ENCODE measurements at places on chromosomes 12 and 14. TPM values are rescaled to one million over a fixed set of nuclear protein-coding genes. Genes with fewer than 3 reads are reported as not detected.

- DNase-seq: no peak
These were observed 379.8 kb downstream of the SEC23A start for GRCh38 chr14:38723277-38723676.

DNA sequence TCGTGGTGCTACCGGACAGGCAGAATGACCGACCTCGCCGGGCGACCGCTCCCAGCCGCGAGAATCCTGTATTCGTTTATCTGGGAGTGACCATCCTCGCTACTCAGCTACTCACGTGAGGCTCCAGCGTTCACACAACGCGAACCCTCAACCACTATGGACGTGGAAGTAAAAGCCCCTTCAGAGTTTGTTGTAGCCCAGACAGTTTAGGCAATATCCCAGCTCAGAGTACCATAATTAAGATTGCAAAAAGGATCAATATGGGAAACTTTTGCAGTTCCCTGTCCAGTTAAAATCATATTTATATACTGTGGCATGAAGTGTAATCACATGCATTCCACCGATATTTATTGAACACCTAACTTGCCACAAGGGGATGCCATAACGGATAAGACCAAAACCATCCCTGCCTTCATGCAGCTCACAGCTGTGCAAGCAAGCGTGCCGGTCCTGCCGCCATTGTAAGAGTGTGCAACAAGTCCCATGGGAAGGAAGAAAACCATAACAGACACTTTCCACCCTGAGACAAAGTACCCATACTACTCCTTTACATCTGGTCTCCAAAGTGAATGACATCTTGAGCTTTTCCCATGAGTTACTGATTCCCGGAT, 938 bp upstream of the MAX start:
- DNase-seq: no peak

FOXG1 gene
- total RNA-seq: not detected

- no peak for DNase-seq
These were observed 24.0 kb downstream of the TTC9 start for GRCh38 chr14:70665448-70666360.

DNA sequence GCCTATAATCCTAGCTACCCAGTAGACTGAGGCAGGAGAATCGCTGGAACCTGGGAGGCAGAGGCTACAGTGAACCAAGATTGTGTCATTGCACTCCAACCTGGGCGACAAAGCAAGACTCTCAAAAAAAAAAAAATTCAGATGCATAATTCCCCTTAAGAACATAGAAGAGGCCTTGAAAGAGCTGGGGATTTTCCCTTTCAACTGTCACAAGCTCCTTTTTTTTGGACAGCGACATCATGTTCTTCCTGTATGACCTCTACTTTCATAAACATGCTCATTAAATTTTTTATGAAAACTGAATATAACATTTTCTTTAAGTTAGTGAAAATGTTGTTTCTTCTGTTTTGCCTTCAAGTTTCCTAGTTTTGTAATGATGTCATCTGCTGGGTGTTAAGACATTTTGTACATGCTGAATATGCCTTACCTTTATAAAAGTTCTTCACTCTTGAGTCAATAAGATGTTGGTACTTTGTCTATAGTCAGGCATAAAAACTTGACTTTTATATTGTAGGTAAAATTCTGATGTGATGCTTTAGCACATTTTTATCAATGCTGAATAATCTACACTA, 76.0 kb downstream of the PTHLH start:
- no peak for DNase-seq

DNA sequence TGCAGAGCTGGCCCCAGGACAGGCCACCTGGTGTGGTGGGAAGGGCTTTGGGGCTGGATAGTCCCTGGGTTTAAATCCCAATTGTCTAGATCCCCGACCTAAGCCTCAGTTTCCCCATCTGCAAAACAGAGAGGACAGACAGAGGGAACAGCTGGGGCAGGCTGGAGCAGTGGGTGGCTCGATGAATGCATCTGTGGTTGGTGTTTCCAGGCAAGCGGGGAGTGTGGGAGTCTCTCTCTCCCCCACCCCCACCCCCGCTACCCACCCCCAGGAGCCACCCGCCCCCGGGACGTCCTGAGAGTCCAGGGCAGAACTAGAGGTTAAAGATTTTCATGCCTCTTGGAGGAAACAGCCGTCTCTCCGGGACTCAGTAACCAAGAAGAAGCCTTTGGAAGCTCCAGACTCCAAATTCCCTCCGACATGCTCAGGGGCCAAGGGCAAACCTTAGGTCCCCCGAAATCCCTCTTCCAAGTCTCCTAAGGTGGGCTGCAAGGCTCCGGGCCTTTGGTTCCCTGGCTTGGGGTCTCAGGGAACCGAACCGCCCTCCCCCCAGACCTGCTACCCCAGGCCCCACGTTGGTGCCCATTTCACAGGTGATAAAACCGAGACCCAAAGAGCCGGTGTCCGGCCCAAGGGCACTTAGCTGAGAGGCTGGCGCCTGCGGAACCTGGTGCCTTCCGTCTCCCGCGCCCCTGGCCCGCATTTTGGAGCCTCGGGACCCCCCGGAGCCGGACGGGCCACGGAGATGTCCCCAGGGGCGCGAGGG, 474 bp downstream of the TRPV4 start:
- DNase-seq: no peak

GRCh38 chr14:42421377-42422078, 814.9 kb downstream of the LRFN5 start:
- DNase-seq: no peak

DNA sequence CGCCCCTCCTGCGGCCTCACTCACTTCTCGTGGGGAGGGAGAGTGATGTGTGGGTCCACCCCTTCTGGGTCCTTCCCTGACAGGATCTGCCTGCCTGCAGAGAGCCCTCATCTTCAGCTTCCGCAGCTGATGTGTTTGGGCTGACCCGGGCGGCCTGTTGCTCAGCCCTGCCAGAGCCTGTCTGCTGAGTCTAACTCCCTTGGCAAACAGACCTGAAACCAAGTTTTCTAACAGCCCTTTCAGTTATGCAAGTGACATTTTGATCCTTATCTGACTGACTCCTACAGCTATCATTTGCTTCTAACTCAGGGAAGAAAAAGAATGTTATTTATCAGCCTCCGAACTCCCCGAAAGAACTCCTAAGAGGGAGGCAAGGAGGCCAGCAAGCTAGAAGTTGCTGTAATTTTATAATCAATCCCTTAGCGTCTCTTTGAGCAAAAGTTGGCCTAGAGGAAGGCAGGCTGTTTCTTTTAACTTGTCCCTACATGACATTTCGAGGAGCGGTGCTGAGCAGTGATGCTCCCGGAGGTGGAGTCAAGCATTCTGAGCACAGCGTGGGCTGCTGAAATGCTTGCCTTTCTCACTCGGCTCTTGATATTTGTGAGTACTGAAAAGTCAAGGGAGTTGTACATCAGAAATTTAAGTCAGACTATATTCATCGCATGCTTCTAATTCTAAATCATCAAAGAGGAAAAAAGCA, 31.5 kb upstream of the CACNA2D4 start:
- no peak for DNase-seq

DNA sequence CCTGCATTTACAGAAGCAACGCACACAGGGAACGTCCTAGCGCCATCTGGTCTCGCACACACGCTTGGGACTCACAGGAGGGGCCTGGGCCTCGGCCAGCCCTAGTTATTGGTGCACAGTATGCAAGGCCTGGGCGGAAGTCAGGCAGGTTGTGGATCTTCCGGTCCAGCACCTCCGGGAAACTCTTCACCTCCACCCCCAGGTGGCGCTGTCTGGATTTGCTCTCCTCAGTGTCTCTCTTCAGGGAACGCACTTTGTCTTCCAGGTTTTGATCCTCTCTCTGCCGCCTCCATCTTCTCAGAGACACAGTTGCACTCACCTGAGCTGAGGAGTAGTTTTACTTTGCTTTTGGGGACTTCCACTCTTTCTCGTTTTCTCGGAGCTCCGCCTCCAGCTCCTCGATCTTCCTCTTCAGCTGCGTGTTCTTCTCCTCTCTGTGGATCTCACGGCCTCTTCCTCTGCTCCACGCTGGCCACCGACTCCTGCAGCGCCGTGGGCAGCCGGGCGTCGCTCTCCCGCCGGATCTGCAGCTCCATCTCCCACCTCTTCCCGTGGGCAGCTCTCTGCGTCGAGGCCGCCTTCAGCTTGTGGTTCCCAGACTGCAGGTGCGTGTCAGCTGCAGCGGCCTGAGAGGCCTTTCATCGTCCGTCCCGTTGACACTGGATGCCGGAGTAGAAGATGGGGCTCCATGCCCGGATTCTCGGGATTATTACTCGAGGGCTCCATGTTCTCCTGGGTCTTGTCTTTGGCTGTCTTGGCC, 933.8 kb downstream of the TMEM121 start:
- DNase-seq: no peak

DNA sequence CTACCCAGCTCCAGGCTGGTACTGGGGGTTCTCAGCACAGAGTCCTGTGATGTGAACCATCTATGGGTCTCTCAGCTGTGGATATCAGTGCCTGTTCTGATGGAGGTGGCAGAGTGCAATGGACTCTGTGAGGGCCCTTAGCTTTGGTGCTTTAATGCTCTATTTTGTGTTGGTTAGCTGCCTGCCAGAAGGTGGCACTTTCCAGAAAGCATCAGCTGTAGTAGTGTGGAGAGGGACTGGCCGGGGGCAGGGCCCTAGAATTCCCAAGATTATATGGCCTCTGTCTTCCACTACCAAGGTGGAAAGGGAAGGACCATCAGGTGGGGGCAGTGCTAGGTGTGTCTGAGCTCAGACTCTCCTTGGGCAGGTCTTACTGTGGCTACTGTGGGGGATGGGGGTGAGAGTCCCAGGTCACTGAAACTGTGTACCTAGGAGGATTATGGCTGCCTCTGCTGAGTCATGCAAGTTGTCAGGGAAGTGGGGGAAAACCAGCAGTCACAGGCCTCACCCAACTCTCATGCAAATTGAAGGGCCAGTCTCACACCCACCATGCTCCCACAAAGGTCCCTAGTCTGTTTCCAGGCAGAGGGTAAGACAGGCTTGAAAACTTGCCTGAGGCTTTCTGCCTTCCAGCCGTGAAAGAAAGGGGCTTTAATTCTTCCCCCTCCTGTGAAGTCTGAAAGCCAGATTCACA, 878.1 kb downstream of the C12orf50 start:
- no peak for DNase-seq
